ENCODE measurements at places on chromosomes 12 and 14.
A peak's percentile ranks its signal among the peaks of the same experiment; 100 is the strongest.

- DNase-seq, result no peak
Measured at GRCh38 chr14:68733086-68733914, 59.6 kb downstream of the ZFP36L1 start.

DNA sequence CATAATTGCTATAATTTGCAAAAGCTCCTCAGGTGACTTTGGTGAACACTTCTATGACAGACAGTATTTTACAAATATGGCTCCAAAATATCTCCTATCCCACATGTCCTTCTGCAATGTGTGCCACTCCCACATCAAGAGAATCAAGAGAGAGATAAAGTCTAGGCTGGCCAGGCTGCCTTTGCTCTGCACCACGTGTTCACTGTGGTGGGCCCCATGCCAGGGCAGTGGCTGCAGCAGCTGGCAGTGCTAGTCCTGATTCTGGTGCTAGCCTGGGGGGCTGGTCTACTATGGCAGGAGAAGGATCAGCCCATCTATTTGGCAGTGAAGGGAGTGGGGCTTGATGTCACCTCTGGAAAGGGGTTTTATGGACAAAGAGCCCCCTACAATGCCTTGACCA lies 86.3 kb downstream of the DRAM1 start:
- no peak for DNase-seq

DNA sequence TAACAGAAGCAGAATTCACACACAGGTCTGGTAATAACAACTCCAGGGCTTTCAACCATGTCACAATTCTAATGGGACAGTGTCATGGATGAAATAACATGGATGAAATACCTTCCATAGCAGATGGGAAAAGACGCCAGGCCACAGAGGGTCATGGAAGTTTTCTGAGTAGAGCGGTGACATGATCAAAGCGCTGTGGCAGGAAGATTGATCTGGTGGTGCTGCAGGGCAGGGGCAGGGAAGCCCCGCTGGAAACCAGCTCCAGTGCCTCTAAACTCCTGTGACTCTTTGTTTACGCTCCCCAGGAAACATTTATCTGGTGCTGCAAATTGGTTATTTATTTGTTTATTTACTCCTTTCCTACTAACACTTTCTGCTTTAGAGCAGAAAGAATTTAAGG lies 108.3 kb upstream of the HMGA2 start:
- no peak for DNase-seq

DNA sequence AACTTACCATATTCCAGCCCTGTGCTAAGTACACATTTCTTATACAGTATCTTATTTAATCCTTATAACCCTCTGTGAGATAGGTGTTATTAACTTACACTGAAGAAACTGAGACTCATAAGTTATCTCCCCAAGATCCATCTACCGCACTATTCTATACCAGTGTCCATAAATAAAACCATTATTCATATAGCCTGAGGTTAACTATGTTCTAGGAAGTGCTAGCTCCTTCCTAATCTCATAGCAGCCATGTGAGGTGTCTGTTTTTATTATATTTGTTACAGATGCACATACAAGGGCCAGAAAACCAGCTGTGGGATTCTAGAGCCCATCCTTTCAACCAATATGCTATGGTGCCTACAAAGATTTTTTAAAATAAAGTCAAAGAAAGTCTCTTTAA lies 100.3 kb upstream of the RAP1B start:
- DNase-seq, result no peak

DNA sequence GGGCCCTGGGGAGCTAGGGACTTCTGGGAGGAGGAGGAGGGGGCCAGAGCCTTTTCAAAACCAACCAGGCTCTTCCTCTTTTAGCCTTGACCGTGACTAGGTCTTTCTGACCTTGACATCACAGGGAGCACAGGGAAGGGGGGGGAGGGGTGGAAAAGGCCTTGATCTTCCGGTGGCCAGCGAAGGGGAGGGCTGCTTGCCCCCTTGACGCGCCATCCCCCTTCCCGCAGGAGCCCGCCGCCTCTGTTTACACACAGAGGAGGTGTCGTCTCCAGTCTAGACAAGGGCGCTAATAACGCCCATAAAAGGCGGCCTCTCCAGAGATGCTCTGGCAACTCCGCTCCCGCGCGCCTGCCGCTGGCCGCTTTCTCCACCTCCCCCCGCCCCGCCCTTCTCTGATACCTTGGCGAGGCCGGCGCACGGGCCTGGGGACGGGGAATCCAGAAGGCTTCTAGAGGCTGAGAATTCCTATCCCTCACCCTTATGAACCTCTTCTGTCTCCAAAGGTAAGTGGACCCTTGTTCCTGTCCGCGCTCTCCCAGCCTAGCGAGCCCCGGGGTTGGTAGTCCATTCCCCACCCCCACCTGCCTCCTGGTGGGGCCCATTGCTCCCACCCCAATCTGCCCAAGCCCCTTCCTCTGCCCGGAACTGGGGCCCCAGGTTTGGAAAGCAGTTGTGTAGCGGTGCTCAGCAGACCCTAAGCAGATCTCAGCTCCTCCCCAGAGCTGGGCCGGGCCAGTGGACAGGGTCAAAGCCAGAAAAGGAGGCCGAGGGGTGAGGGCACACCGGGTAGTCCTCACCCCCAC lies 4.9 kb upstream of the HOXC12 start:
- no peak for DNase-seq

GRCh38 chr14:20468764-20469241 lies 403 bp upstream of the PNP start:
- DNase-seq, result no peak

DNA sequence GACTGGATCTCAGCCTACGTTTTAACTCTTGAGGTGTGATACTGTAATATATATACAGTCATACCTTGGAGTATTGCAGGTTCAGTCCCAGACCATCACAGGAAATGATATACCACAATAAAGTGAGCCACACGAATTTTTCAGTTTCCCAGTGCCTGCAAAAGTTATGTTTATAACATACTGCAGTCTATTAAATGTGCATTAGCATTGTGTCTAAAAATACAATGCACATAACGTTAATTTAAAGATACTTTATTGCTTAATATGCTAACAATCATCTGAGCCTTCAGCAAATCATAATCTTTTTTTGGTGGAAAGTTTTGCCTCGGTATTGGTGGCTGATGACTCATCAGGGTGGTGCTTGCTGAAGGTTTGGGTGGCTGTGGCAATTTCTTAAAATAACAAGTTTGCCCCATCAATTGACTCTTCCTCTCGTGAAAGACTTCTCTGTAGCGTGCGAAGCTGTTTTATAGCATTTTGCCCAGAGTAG lies 18.9 kb downstream of the PYROXD1 start:
- DNase-seq, result peak; percentile 28

Measured in activated T-cell treated with anti-CD3 and anti-CD28 coated beads, Interleukin-2, amount 50 U/mL, for 4 hours (primary cell).